ENCODE measurements at places on chromosomes 5 and 9.
A peak's percentile ranks its signal among the peaks of the same experiment; 100 is the strongest.

DNA sequence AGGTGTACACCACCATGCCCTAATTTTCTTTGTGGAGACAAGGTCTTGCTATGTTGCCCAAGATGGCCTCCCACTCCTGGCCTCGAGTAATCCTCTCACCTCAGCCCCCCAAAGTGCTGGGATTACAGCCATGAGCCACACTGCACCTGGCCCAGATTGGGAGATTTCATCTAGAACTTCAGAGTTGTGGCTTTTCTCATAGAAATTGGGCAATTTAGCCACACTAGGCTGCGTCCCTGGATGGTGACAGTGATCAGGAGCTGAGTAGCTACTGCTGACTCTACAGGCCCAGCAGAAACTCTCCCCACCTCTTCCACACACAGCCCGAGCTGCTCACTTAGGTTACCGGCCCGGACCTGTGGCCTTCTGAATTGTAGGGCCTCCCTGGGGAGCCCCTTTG, 7.7 kb downstream of the PFN3 start:
- DNase-seq, result no peak

DNA sequence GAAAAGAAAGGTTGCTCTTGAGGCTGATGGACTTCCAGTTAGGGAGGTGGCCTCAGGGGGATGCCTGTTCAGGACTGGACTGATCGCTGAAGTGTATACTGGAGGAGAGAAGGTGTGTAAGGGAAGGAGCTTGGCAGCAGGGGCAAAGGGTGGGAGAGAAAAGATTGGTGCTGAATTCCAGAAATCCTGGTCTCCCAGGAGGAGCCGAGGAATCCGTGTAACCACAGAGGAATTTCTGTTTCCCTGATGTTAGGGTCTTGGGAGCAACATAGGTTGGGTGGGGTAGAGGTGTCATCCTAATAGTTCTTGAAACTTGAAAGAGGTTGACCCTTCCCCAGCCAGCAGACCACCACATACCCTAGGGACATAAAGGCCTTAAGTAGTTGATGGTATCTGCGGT, 88.9 kb upstream of the PTPN3 start:
- DNase-seq, result no peak

DNA sequence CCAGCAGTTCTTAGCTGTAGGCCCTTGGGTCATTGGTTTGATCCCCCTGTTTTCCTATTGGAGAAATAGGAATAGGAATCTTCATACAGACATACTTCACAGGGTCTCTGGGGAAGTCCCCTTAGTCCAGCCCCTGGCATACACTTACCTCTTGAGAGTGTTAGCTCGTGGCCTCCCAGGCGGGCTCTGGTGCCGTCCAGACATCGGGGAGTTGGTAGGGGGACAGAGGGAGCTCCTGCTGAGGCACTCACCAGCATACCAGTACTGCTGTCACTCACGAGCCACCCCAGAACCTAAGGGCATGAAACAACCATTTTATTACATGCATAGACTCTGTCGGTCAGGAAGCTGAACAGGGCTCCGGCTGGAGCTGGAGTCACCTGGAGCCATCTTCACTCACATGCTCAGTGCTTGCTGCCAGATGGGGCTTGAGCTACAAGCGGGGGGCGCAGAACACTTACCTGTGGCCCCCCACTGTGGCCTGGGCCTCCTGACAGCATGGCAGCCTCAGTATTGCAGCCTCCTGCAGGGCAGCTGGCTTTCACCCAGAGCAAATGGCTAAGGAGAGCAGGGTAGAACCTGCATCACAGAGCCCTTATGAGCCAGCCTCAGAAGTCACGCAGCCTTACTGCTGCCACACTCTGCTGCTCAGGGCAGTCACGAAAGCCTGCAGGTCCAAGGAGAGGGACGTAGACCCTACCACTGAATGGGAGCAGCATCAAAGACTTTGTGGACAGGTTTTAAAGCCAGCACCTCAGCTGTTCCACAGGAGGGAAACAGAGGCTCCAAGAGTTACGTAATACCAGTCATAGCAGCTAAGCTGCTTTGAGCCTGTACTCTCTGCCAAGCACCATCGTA, 58.3 kb upstream of the ANGPTL2 start:
- no peak for DNase-seq

- DNase-seq, result no peak
Measured at GRCh38 chr5:6699357-6699756, 13.9 kb upstream of the TENT4A start.

- no peak for DNase-seq
Measured at GRCh38 chr5:147170603-147171002, 64.2 kb upstream of the STK32A start.

- no peak for DNase-seq
Measured at GRCh38 chr5:149645236-149645635, 63.9 kb downstream of the ARHGEF37 start.

GRCh38 chr5:31086839-31087415, 106.6 kb upstream of the CDH6 start:
- DNase-seq, result no peak

GRCh38 chr5:135116160-135116561, 82.1 kb upstream of the PITX1 start:
- DNase-seq, result no peak

- no peak for DNase-seq
Measured at GRCh38 chr9:90099262-90099963, 494.6 kb downstream of the GADD45G start.

- DNase-seq, result no peak
Measured at GRCh38 chr5:125409234-125409860, 662.9 kb upstream of the ZNF608 start.

DNA sequence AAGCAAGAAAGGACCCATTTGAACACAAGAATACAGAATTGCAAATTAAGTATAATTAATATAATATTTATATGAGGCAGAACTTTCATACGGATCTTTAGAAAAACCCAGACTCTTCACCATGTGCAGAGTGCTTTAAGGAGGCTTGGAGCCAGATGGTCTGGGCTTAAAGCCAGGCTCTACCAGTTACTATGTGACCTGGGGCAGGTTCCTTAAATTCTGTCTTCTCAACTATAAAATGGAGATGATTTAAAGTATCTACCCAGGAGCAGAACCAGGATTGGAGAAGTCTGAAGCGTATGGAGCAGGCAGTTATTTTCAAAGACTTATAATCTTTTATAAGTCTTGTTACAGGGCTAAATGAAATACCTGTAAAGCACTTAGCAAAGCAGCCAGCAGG, 202.1 kb downstream of the TSSK1B start:
- DNase-seq, result no peak

DNA sequence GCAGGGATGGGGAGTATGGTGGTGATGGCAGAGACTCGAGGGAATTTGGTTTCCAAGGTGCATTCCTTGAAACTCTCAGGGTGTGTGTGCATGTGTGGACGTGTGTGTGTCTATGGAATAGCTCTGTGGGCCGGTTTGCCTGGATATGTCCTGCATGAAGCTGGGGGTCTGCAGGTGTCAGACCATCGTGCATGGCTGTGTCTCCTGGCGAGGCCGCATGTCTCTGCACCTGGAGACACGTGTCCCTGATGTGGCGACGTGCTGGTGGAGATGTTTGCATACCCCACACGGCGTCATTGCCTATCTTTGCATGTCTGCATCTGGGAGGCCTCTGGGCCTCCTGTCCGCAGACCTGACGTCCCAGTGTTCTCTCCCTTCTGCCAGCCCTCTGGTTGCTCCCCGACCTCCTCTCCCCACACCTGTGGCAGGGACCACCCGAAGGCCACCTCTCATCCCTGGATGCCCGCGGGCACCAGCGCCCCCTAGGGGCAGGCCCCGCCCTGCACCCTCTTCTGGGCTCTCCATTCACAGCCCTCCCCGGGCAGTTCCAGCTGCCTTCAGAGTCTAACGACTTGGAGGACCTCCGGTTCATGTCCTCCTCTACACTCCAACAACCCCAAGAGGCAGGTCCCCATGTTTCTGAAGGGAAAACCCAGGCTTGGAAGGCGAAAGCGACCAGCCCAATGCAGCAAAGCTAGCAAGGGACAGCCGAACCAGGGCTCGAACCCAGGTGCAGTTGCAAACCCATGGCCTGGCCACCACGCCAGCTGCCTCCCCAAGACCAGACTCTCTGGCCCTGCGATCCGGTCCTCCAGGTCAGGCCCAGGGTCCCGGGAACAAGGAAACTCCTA, 88.6 kb downstream of the LMX1B start:
- peak; percentile 40 for DNase-seq

DNA sequence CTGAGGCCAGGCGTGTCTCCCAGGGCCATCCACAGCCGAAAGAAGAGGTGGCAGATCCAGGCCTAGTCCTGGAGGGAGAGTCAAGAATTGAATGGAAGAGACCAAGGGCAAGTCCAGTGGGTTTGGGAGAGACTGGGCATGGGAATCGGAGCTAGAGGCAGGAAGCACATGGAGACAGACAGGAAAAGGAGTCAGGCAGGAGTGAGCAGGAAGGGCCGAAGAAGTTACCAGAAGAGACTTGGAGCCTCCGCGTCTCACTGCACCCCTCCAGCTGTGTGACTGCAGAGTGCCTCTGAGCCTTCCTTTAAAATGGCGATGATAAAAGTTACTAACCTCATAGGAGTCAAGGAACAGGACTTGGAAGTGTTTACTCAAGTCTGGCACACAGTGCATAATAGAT, 64.4 kb upstream of the ANGPTL2 start:
- DNase-seq, result no peak

DNA sequence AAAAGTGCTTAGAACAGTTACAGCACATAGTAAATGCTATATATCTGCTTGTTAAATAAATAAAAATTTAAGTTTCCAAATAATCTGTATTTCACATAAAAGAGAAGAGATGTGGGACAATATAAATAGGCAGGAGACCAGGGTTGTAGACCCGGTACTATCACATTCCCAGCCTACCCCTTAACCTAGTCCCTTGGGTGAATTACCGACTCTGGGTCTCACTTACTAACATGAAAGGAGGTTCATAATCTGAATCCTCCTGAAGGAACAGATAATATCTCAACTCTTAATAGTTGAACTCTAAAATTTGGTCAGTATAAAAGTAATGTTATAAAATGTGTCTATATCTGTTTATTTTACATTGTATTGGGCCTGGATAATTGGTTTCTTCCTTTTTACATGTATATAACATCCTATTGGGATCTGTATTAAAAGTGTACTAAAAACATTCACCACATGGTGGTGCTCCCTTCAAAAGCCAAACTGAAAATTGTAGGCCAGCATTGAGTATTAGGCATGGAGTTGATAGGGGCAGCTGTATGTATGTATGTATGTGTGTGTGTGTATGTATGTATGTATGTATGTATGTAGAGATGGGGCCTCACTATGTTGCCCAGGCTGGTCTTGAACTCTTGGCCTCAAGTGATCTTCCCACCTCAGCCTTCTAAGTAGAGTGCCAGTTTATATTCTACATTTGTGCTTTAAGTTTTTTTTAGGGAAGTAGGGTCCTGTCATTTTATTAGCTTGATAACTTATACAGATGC, 64.2 kb upstream of the ABL1 start:
- DNase-seq, result peak; percentile 45

DNA sequence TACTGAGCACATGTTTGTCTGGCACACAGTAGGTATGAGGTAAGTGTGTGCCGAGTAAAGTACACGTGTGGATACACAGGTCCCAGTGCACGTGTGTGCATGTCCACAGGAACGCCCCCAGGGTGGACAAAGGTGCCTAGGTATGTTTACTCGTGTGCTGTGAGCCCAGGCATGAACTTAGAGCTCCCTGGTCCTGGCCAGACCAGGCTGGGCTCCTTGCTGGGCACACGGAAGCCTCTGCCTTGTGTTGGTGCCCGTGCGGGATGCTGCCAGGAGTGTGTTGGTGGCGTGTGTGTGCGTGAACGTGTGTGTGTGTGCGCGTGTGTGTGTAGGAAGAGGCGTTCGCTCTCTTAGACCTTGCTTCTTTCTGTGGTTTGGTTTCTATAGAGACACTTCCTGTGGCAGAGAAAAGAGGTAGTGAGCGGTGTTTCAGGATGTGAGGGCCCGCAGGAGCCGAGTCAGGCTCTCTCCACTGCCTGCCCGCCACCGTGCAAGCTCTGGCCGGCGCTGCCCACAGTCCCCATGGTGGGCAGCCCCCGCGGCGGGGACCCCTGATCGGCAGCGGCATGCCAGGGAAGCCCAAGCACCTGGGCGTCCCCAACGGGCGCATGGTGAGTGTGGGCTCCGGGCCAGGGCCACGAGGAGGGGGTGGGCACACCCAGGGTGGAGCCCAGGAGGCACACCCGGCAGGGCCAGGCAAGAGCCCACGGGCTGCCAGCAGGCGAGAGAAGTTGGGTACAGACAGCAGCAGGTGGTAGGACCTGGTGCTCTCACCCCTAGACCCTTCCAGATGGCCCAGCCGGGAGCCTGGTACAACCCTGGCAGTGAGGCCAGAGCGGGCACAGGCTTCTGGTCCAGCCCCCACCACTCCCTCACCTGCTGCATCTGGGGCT, at the start of gene RGS14:
TSS of gene RGS14 (plus strand) at position 466 of the 893 bp plus-strand sequence. CDS start at position 567, 101 bp downstream.
- DNase-seq, result peak; percentile 75

- DNase-seq, result no peak
Measured at GRCh38 chr9:7081065-7081600, 323.4 kb downstream of the KDM4C start.

DNA sequence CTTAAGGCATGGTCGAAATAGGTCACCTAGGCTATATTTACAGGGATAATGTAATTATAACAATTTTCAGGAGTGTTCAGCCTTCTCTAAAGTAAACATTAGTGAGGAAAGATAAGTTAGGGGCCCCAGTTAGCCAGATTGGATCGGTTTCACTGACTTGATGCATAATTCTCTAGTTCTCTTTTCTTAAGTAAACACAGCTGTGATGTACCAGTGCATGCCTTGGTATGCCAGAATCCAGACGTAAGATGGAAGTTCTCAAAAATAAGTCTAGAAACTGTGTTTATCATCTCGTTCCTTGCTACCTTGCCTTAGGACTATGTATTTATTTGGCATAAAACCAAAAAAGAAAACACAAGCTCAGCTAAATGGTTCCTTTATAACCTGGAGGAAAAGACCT, 442.2 kb upstream of the CLINT1 start:
- no peak for DNase-seq

DNA sequence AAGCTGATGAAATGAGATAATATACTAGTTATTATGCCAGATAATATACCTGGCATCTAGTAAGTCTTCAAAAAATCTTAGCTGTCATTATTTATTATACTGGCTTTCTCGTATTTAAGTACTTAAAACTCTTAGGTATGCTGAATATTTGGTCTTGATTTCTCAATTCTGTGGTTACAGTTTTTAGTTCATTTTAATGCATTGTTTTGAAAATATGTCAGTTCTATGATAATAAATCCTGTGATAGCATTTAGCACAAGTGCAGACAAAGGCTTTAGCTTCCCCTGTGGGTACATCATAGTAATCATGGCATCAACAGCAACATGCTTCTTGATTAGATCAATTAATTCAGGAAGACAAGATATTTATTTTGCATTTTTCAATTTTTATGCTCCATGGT, 133.0 kb downstream of the SMC2 start:
- DNase-seq, result no peak

DNA sequence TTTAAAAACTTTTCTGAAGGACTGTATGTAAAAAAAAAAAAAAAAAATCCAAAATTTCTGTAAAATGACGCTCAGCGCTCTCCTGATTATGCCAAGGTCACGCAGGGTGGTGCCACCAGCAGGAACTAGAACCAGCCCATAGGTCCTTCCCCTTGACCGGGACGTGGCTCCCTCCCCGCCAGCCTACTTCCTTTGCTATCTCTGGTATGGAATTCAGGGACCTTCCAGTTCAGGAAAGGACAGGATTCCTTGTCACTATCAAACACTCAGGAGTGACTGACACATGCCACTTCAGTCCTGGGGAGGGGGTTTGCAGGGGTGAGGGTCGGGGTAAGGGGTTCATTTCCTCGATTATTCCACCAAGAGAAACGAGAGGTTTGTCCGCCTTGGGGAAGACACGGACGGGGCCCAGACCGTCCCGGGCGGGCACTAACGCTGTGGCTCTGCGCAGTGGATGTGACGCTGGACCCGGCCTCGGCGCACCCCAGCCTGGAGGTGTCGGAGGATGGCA, 18.8 kb downstream of the BTNL9 start:
- DNase-seq, result no peak

- DNase-seq, result no peak
Measured at GRCh38 chr9:33348998-33349397, 53.4 kb downstream of the AQP7 start.

GRCh38 chr5:150075233-150075632, 11.1 kb downstream of the CSF1R start:
- DNase-seq, result no peak

Measured in urothelium cell line (cell line).